Activated T-helper 2 cell treated with anti-CD3 and anti-CD28 coated beads, Interferon-gamma antibody, Interleukin-2, Interleukin-4, amounts not matched to agents 10 μg/mL and 5 μg/mL and 100 μg/mL, durations not matched to agents 14 hours and 24 hours and 36 hours (primary cell): ENCODE measurements at places on chromosomes 1 and 21. TPM values are rescaled to one million over a fixed set of nuclear protein-coding genes. Genes with fewer than 3 reads are reported as not detected.

Gene TMEM50B
- total RNA-seq: 16.5 and 18.7 TPM in 2 replicates

GRCh38 chr1:66368261-66368660 is 165.7 kb upstream of the SGIP1 start:
- no peak for DNase-seq

GRCh38 chr1:162336621-162337285 is 39.9 kb downstream of the SPATA46 start:
- DNase-seq: no peak

Gene RGS4
- total RNA-seq: not detected in 2 replicates

Gene CFHR2
- total RNA-seq: not detected in 2 replicates
